ENCODE measurements at places on chromosomes 11 and 22.

DNA sequence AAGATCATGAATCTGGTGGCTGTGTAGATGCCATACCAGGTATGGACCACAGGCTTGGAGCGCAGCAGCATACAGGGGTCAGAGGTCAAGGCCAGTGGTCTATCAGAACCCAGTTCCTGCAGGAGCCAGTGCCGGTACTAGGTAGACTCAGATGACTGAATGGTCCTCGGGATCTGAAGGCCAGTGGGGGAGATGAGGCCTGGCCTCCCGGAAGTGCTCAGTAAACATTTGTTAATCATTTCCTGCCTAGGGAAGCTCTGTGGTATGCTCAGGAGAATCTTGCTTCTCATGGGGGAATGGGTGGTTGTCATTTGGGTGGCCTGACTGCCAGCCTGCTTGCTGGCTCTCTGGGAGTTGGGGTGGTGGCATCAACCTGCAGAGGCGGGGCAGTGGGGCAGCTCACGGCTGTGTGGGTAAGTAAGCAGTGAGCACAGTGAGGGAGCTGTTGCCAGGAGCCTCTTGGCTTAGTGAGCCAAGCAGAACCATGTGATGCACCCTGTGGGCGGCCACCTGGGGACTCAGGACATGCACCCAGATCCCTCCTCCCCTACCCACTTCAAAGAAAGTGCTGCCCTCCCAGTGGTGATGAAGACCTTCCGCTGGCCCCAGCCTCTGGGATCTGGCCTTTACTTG, 33.0 kb downstream of the PTPRJ start:
- DNase-seq = no peak

DNA sequence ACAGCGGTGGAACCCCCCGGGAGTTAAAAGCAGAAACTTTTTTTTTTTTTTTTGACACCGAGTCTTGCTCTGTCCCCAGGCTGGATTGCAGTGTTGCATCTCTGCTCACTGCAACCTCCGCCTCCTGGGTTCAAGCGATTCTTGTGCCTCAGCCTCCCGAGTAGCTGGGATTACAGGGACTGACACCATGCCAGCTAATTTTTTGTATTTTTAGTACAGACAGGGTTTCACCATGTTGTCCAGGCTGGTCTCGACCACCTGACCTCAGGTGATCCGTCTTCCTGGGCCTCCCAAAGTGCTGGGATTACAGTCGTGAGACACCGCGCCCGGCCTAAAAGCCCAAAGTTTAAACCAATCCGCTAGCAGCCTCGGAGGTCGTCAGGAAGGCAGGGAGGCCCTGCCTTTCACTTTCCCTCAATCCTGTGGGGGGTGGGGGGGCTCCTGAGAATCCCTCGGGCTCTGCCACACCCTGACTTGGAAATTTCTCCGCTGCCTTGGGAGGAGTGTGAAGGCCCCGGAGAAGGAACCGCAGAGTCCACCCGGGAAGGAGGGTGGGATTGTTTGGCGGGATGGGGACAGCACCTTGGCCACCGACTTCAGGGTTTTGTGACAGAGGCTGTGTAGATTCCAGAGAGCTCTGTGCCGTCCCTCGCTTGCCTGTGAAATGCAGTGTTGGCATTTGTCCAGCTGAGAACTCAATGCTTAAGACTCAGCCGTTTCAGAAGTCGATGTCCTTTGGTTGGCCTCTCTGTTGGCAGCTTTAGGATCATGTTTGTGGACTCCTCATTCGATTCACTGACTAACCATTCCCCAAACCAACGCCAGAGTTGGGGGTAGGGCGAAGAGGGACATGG, 1.0 kb downstream of the ARHGAP8 start:
- no peak for DNase-seq

DNA sequence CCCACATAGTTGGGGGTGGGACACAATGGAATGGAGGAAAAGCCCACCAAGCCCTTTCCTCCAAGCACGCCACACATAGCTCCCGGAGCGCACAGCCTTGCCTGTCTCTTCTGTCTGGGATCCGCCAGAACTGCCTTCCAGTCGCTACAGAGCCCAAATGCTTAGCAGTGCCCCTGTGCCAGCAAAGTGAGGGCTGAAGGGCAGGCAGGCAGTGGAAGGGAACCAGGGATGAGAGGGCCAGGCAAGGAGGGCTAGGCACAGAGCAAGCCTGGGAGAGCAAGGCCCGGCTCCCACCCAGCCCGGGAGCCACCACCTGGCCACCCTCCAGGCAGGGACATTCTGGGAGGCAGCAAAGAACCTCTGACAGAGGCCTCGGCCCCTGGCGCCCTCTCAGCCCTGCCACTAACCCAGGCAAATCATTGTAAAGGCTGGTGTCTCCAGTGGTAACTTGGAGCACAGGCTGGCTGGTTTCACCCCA, 32.5 kb downstream of the PPP2R1B start:
- DNase-seq = no peak

DNA sequence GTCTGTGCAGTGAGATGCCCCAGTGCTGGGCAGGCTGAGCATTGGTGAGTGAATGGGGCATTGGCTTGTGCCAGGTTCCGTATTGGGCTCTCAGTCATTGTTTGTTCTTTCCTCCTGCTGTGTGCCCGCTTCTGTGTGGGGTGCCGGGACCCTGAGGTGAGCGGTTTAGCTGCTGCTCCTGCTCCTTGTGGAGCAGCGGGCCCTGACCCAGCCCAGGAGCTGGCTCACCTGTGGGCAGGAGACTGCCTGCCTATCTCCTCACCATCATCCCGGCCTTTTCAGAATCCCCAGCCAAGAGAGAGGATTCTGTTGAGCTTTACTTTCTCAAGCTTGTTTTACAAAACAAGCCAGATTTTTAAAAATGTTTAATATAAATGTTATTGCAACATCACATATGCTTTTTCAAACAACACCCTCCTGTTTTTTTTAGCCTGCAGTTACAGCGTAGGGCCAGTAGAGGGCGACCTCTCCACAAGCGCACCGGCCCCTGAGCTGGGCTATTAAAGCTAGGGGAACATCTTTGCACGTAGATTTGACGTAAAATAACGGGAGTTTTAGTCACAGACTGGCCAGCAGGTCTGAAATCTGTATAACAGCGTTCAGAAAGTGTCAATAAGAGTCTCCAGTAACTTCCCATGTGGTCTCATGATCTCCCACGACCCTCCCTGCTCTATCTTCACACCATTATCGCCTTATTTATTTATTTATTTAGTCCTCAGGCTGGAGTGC, 25.1 kb upstream of the RELT start:
- DNase-seq = peak; percentile 44

GRCh38 chr22:19970479-19971275, 29.1 kb upstream of the TXNRD2 start:
- peak; percentile 34 for DNase-seq

DNA sequence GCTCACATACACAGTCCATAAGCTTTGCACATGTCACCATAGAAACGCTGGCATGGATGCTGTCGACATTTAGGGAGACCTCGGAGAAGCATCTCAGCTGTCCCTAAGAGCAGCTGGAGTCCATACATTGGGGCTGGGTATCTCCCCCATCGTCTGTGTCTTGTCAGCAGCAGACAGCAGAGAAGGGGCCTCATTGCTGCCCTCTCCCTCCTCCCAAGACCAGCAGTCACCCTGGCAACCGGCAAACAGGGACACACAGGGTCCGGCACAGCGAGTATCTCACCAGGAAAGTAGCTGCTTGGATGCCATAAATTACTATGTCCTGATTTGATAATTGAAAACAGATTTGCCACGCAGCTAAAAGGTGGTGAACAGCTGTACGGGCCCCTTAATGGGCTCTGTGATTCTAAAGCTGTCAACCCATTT, 84.4 kb downstream of the CD44 start:
- DNase-seq = no peak

GRCh38 chr11:109426442-109427240, 4.7 kb downstream of the C11orf87 start:
- DNase-seq = no peak

GRCh38 chr11:13486926-13487660, 8.7 kb downstream of the PTH start:
- DNase-seq = no peak

DNA sequence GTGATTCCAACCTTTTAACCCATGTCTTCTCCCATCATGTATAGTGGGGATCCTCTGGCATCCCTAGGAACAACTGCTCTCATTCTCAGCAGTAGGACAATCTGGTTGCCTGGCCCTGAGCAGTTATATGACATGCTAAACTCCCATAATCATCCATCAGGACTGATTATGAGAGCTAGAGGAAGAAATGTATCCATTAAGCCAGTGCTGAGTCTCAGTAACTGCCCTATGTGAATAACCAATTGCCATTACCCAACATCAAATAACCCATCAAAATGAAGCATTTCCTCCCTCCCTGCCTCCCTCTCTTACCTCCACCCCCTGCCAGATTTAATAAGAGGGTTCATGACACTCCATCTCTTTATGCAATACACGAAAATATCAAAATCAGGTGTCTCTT, 277.6 kb downstream of the NXPE2 start:
- no peak for DNase-seq

DNA sequence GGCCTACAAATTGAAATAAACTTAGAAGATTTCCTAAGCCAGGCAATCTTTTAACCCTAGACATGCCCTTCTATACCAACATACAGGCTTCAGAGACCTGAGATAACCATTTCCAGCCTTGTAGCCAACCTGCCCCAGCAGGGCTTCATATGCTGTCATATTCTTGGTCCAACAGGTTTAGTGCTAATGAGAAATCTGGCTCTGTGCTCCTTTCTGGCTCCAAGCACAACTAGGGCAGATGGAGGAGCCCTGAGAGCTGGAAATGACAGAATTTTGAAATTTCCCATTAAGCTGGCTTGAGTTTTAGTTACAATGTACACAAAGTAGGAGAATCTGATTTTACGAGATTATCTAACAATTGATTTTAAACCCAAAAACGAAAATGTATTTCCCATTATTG, 323.0 kb upstream of the CCDC90B start:
- no peak for DNase-seq

- no peak for DNase-seq
These were observed 26.9 kb downstream of the RNF214 start for GRCh38 chr11:117259417-117259816.

DNA sequence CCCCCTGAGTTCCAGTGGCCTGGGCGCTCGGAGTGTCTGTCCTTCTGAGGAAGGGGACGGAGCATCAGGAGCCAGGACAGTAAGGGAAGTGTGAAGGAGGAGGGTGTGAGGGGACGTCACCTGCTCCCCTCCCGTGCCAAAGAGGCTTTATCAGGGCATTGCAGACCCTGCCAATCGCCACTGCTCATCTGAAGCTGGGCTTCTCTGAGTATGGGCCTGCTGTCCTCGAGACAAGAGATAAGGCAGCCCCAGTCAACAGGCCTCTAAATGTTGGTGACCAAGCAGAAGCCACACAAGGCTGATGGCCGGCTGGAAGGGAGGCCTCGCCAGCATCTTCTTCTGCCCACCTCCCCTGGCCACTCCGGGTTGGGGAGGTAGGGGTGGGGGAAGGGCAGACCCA, 29.8 kb downstream of the LIF start:
- DNase-seq = no peak

DNA sequence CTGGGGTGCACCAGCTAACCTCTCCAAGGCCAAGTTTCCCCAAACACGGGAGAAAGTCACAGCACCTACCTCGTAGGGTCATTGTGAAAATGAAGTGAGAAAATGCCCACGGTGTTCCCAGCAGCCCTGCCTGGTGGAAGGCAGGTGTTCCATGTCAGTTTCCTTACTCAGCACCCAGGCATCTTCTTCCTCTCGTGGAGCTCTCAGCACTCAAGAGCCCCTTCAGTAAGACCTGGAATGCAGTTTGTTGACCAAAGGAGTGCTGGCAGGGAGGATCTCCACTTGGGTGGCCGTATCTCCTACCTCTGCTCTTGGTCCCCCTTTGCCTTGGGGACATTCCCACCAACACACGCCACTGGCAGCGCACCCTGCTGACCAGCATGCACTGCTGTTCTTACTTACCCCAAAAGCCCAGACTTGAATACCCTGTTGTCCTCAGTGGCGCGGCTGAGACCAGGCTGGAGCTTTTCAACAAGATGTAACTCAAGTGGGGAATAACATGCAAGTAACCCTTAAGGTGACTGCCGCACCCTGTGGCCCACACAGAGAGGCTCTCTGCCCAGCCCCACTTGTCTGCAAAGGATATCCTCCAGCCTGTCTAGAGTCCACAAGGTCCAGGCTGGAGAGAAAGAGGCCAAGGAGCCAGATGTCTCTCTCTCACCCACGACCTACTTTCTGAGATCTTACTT, 201.2 kb upstream of the TMEM45B start:
- DNase-seq = no peak

GRCh38 chr11:72443016-72443415, 8.7 kb upstream of the CLPB start:
- DNase-seq = no peak

DNA sequence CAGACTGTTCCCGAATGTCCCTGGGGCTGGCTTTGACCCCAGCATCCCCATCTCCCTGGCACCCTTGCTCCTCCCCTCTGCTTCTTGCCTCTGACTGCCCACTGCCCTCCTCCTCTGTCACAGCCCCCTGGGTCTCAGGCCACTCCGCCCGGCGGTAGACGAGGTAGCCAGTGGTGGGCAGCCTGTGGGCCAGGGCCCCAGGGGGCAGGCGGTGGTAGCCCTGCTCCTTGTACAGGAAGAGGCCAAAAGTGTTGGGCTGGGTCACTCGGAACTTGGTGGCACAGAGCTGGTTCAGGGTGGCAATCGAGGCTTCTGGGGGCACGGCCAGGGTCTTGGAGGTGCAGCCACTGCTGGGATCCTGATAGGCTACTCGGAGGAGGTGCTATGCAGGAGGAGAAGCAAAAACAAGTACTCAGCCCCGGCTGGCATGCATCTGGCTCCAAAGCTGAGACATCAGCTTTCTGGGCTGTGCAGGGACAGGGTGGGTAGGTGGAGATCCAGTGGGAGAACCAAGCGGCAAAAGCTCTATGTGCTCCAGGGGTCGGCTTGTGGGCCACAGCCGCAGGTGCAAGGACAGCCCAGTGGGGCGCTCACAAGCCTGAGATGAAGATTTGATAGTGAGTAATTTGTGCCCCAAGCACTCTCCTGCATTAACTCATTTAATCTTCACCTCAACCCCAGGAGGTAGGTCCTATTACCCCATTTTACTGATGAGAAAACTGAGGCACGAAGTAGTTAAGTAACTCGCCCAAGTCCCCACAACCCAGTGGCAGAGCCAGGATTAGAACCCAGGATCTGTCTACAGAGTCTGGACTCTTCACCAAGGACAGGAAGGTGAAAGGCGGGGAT, 3.6 kb downstream of the RIN1 start:
- no peak for DNase-seq

DNA sequence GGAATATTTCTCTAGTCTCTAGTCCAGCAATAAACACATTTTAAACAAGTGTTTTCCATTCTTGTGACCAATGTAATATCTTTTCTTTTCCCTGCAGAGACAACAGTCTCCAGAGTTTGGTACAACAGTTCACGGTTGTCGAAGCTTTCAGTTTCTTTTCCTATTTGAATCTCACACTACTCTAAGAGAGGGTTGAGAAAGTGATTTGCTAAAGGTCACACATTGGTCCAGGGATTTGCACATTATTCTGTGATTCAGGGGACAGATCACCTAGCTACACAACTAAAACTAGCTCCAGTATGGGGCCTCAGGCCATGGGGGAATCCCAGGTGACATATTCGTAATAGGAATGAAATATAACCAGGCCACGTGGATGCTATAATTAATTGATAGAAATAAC, 132.5 kb downstream of the HIPK3 start:
- DNase-seq = no peak

DNA sequence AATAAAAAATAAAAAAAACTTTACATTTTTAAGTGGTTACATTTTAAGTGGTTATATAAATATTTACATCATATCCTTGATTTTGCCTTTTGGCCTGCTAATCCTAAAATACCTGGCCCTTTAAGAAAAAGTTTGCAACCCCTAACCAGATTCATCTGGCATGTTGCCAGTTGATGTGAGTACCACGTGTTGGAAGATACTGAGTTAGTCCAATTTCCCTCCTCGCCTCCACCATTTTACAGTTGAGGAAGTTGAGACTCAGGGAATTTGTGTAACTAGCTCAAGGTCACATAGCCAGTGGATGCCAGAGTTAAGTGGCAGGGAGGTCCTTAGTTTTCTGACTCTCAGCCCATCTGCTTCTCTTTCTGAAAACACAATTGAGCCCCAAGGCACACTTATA, 5.1 kb downstream of the ELF5 start:
- DNase-seq = no peak

All from GDM1 (cell line).